GM19239 (cell line): ENCODE measurements at places on chromosomes 6 and 20.
A peak's percentile ranks its signal among the peaks of the same experiment; 100 is the strongest.

GRCh38 chr6:18495236-18495635 lies 108.1 kb downstream of the RNF144B start:
- DNase-seq = no peak

DNA sequence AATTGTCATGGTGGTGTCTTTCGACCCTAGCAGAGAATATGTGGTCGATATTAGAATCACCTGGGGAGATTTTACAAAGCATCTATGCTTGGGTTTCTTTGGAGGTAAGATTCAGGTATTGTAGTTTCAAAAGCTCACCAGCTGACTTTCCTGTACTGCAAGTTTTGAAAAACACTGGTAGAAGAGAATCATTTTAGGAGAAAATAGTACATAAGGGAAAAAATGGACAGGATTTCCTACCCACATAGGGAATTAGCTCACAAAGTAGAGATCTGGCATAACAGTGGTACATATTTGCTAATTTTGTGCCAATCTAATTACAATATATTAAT lies 27.4 kb upstream of the ABT1 start:
- no peak for DNase-seq

DNA sequence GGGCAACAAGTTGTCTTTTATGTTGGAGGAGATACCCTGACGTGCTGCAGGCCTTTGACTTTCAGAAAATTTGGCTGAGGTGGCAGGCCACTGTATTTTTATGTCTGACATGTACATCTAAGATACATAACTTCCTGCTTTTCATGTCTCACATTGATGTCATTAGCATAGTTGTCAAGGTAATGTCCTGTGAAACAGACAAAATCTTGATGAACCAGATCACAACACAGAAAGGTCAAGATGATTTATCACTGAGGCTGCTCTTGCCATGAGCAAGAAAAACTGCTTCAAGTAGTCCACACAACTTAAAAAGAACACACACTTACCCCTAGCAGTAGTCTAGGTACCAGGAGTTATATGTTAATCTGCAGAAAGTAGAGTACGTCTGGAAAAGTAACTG lies 50.2 kb upstream of the GNRH2 start:
- no peak for DNase-seq

DNA sequence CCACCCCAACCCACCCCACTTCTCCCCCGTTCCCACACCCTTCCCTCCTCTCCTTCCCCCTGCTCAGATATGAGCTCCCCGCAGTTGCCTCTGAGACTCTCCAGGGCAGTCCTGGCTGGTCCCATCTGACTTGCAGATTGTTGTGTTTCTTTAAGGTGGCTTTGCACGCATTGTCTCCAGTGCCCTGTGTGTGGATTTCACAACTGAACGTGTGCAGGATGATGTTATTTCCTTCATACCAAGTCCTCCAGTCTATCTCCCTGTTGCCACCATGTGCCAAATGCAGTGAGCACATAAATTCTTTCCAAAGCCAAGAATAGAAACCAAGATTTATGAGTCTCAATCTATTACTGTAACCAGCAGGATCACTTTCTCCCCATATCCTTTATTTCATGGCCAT lies 79.1 kb downstream of the TMEM242 start:
- DNase-seq = no peak

DNA sequence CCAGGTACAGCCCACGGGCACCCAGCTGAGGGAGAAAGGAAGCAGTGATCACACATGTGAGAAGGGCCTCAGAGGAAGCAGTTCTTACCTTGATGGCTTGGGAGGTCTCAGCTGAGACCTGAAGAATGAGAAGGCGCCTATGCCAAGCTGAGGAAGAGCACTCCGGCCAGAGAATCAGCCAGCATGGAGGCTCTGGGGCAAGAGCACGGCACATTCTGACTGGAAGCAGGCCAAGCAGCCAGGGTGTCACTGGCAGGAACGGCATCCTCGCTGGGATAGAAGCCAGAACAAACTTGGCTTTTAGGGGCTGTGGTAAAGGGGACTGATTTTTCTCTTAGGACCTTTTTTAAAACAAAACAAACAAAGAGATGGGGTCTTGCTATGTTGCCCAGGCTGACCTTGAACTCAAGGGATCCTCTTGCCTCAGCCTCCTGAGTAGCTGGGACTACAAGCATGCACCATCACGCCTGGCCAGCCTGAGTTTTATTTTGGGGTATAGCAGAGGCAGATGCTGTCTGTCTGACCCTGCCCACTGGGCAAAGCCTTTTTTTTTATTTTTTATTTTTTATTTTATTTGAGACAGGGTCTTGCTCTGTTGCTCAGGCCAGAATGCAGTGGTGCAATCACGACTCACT lies 17.6 kb downstream of the GHRH start:
- DNase-seq = no peak

DNA sequence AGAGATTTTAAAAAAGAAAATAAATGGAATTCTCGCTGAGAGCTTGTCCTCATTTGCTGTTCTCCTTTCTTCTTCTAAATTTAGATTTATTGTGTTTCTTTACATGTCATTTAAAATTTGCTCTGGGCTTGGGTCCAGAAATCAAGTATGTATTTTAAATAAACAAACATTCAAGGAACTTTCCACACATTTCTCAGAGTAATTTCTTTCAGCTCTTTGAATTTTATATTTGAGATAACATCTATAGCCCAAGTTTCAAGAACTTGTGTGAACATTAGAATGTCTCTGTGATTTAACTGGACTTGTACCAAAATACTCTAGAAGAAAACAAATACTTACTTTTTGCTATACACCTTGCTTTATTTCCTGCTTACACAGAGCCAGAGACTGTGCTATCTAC lies 192.3 kb downstream of the TMEM200A start:
- DNase-seq = no peak

DNA sequence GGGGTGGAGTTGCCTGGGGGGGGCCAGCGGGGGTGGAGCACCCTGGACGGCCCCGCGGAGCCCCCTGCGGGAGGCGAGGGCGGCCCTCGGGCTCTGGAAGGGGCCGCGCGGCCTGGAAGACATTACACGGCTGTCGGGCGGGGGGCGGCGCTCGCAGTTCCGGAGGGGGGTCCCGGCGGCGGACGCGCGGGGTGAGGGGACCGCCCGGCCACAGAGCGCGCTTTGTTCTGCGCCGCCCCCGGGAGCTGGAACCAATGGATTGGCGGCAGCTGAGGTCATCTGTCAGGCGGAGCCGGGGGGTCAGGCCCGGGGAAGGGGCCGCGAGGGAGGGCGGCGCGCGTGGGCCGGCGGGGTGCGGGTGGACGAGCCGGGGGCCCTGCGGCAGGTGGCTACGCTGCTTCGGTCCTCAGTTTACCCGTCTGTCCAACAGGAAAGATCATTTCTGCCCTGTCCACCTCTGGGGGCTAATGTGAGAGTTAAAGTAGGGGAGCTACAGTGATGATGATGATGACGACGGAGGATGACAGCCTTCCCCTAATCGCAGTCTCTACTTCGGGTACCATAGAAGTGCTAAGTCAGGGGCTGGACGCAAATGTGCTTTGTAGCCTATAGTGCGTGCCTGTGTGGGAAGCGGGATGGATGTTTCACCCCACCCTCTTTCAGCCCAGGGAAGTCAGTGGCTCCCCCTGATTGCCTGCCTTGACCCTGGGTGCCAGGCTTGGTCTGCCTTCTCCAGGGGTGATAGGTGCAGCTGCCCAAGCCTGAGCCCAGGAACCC lies 10.4 kb downstream of the SRXN1 start:
- DNase-seq = no peak

- DNase-seq = no peak
Measured at GRCh38 chr6:67666177-67666964, 968.7 kb upstream of the ADGRB3 start.

DNA sequence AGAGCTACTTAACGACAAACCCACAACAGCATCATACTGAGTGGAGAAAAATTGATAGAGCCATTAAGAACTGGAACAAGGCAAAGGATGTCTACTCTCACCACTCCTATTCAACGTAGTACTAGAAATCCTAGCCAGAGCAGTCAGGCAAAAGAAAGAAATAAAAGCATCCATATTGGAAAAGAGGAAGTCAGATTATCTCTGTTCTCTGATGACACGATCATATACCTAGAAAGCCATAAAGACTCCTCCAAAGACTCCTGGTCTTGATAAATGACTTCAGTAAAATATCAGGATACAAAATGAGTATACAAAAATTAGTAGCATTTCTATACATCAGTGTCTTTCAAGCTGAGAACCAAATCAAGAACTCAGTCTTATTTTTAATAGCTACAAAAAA lies 17.0 kb upstream of the FHL5 start:
- DNase-seq = no peak

- DNase-seq = no peak
Measured at GRCh38 chr6:23091795-23092194, 522.4 kb downstream of the HDGFL1 start.

DNA sequence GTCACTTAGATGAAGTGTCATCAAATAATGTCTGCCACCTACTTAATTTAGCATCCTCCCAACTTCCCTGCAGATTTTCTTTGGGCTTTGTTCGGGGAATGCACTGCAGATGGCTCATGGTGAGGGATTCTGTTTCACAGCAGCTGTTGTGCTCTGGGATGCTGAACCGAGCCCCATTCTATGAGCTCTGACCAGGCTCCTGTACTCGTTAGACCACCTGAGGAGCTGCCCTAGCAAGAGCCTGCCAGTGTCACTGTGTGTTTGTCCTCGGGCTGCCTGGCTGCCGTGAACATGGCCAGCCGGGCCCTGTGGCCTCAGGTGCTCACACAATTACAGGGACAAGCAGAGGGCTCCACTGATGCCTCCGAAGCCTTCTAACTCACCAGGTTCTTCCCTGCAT lies 238.8 kb upstream of the ECI2 start:
- DNase-seq = no peak

- DNase-seq = no peak
Measured at GRCh38 chr6:133099573-133099972, 141.6 kb upstream of the EYA4 start.

- DNase-seq = no peak
Measured at GRCh38 chr6:96227135-96227534, 211.4 kb downstream of the FUT9 start.

DNA sequence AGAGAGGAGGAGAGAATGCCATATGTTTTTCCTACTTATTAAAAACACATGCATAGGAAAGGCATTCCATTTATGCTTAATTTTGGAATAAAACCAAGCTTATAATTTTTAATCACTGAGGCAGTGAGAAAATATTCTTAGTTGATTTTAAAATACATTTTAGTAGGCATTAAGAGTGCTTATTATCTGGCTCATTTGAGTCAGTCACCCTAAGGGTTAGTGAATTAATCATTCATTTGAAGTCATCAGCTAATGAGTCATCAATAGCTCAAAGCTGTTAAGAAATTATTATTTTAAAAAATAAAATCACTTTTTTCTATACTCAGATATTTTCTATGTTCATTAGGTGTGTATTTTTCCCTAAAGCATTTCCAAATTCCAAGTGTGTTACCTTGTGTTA lies 81.6 kb downstream of the TMEM200A start:
- DNase-seq = no peak

- no peak for DNase-seq
Measured at GRCh38 chr6:169577974-169578373, 123.9 kb downstream of the WDR27 start.

GRCh38 chr6:31660381-31661261 lies at the start of gene C6orf47:
Gene C6orf47 (minus strand): TSS chr6:31660778. CDS start chr6:31659947, 831 bp downstream.
- peak; percentile 55 for DNase-seq

DNA sequence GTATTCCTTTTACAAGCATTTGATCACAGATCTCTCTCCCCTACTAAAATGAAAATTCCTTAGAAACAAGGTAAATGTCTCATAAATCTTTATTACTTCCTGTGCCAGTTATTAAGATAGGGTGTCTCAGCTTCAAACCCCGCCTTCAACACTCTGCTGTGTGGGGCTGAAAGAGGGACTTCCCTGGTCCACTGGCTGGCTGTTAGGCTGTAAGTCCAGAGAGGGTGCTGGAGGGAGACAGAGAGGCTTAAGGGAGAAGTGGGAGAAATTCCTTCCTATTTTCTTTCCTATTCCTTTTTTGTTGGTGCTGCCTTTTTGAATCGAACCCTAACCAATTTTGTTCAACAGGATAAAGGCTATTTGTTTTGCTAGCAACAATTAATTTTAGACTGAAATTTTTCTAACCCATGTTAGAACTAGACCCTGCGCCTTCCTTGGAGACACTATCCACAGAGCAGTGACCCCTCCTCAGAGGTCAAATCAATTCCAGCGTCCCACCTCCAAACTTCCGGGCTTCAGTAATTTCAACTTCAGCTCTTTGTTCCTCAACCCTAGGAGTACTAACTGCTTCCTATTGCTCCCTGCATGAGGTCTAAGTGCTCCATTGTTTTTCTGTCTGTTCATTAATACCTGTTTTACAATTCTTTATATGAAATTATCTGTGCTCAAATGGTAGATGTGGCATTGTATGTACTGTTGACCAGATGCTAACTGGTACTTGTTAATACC lies 207.5 kb upstream of the OPRM1 start:
- DNase-seq = no peak

DNA sequence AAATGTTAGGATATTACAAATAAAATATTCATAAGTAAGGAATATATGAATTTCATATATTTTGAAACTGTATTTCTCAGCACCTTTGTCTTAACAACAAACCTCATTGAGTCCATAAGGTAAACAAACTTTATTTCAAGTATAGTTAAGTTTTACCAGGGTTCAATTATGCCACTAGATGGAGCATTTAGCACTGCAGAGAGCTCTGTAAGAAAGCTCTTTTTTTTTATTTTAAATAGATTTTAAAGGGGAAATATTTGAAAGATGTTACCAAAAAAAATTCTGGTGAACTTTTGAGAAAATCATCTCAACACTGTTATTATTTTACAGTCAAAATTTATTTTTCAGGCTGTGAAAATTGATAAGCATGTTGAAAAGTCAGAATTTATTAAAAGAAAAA lies 955.2 kb upstream of the EYS start:
- DNase-seq = no peak

DNA sequence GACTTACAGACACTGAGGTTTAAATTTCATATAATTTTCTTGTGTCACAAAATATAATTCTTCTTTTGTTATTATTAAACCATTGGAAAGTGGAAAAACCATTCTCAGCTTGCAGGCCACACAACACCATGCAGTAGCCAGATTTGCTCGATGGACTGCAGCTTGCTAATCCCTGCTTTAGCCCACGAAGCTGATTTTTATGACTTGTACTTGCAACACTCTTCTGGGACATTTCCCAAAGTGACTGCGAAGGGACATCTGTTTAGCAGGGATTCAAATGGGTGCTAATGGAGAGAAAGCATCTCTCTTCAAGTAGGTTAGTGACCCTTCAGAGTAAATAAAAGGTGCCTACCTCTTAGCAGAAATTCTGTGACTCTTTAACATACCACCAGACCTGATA lies 304.6 kb upstream of the ZFP64 start:
- DNase-seq = no peak

- no peak for DNase-seq
Measured at GRCh38 chr20:16197696-16198095, 375.6 kb downstream of the KIF16B start.

DNA sequence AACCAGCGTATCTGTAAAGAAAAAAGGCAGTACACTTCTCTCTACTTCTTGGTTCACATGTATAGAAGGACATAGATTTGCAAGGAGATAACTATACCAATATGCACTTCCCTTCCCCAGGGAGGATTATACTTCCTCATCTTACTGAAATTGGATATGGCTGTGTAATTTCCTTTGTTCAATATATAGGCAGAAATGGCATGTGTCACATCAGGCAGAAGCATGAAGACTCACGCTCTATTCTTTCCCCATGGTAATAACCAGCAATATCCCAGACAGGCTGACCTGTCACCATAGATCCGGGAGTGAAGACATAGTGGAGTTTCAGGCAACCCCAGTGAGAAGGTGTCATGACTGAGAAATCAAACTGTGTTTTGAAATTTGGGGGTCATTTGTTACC lies 518.3 kb downstream of the KIF16B start:
- DNase-seq = no peak
